ENCODE measurements at places on chromosomes 11 and 22. TPM values are rescaled to one million over a fixed set of nuclear protein-coding genes. Genes with fewer than 3 reads are reported as not detected.

The YAP1 gene
- total RNA-seq: 33.7 TPM

The GGTLC2 gene
- not detected for total RNA-seq

The MS4A6E gene
- total RNA-seq: not detected

The CD3G gene
- total RNA-seq: not detected
